Adrenal gland (tissue), 19 donors: ENCODE measurements at places on chromosomes 3 and 15. TPM values are rescaled to one million over a fixed set of nuclear protein-coding genes. Genes with fewer than 3 reads are reported as not detected.

DNA sequence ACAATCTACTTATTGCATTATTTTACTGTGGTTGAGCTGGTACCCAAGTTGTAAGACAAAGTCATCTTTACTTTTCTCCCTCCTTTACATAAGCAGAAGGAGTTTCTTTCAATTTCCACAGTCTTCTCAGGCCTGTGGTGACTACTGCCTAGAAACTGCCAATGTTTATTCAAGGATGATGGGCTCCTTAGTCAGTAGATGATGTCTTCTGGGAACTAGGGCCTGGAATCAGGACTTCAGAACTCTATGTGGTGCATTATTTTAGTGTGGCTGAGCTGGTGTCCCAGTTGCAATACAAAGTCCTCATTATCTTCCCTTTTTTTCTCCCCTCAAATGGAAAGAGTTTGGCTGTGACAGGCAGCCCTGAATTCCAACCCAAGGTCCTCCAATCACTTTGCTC lies 1762.5 kb downstream of the SI start:
- no peaks in the 10 kb centered on the region for H3K27me3 ChIP-seq
- H3K4me1 ChIP-seq = no peaks in the 10 kb centered on the region
- no peaks in the 10 kb centered on the region for H3K36me3 ChIP-seq
- DNase-seq = no peak

GRCh38 chr3:159185443-159186050 lies 383.7 kb downstream of the MFSD1 start:
- H3K36me3 ChIP-seq = no peaks in the 10 kb centered on the region
- no peaks in the 10 kb centered on the region for H3K4me1 ChIP-seq
- no peak overlapping the region for H3K27ac ChIP-seq

MON1A gene
- 14.2 TPM for polyA plus RNA-seq

DNA sequence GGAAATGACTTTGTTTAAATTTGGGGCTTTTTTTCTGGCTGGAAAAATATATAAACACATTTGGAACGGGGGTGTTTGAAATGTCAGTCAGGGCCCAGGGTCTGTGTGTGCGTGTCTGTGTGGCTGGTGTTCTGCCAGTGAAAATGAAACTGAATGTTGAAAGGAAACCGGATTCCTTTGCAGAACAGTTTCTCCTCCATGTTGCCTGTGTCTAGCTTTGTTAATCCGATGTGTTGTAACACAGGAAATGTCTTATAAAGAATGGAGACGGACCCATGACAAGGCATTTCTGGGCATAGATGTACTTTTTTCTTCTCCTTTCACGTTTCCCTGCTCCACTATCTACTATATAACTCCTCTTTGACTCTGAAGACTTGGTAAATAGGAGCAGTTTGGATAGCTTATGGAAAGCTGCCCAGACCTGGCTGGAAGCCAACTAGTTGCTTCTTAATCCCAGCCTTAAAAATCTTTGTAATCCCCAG lies 2.8 kb downstream of the SQOR start:
- no peaks in the 10 kb centered on the region for H3K27me3 ChIP-seq
- H3K4me1 ChIP-seq = peaks cover 31% of the 10 kb centered on the region
- DNase-seq = peak; percentile 71
- H3K4me3 ChIP-seq = peak overlapping the region; percentile 33
- H3K27ac ChIP-seq = peak overlapping the region; percentile 79

DNA sequence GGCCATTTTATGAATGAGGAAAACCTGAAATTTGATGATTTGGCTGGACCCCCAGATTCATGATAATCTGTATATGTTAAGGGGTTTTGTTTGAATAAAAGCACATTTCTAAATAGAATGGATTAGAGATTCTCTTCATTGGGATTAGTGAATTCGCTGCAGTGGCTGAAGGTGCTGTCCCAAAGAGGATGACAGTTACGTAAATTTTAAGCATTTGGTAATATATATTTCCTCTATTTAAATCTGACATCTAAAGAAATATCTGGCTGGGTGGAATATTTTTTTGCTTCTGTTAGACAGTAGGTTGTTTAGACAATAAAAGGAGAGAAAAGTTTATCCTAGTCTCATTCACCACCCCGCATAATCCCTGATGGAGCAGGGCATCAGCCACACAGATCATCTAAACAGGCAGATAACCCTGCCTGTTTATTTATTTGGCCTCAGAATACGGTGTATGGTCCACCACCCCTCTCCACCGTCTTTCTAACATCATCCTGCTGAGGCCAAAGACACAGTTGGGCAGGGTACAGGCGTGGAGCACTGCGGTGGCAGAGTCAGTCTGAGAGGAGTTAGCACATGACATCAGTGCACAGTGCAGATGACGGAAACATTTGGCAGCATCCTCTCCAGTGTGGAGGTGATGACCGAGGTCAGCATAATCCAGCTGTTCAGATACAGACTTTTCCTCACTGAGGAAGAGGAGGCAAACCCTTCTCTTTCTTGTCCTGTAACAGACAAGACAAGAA lies 20.4 kb upstream of the NFKBIZ start:
- peak; percentile 63 for DNase-seq
- no peak overlapping the region for H3K4me3 ChIP-seq
- H3K27me3 ChIP-seq = no peaks in the 10 kb centered on the region
- peak overlapping the region; percentile 88 for H3K27ac ChIP-seq

GRCh38 chr3:109887293-109887692 lies 549.9 kb upstream of the DPPA4 start:
- no peaks in the 10 kb centered on the region for H3K36me3 ChIP-seq
- no peak overlapping the region for H3K4me3 ChIP-seq
- no peak for DNase-seq
- H3K27me3 ChIP-seq = no peaks in the 10 kb centered on the region

GRCh38 chr3:138114988-138115971 lies at the start of gene DZIP1L:
Gene DZIP1L (minus strand): TSS chr3:138115608. CDS start chr3:138103971, 11,637 bp downstream.
- H3K4me1 ChIP-seq = peaks cover 12% of the 10 kb centered on the region
- peak within 1 kb of the TSS; percentile 69 for H3K27ac ChIP-seq
- H3K4me3 ChIP-seq = peak within 1 kb of the TSS; percentile 43
- DNase-seq = peak; percentile 52
- no peaks in the 10 kb centered on the region for H3K36me3 ChIP-seq

- no peak overlapping the region for H3K27ac ChIP-seq
- no peaks in the 10 kb centered on the region for H3K36me3 ChIP-seq
- H3K4me3 ChIP-seq = no peak overlapping the region
- no peak for DNase-seq
- no peaks in the 10 kb centered on the region for H3K27me3 ChIP-seq
- H3K4me1 ChIP-seq = no peaks in the 10 kb centered on the region
These were observed 165.5 kb downstream of the CLSTN2 start for GRCh38 chr3:140100479-140100878.

GRCh38 chr3:14451844-14452739 lies 49.7 kb downstream of the SLC6A6 start:
- no peaks in the 10 kb centered on the region for H3K27me3 ChIP-seq
- peaks cover 42% of the 10 kb centered on the region for H3K4me1 ChIP-seq
- H3K27ac ChIP-seq = peak overlapping the region; percentile 95
- H3K4me3 ChIP-seq = no peak overlapping the region
- H3K36me3 ChIP-seq = no peaks in the 10 kb centered on the region
- peak; percentile 93 for DNase-seq

- no peak overlapping the region for H3K4me3 ChIP-seq
- H3K4me1 ChIP-seq = no peaks in the 10 kb centered on the region
- DNase-seq = peak; percentile 58
- H3K27me3 ChIP-seq = no peaks in the 10 kb centered on the region
- no peaks in the 10 kb centered on the region for H3K36me3 ChIP-seq
These were observed 885.4 kb downstream of the PDCD6IP start for GRCh38 chr3:34683851-34684250.

FEZF2 gene
- polyA plus RNA-seq = not detected

PLS1 gene
- polyA plus RNA-seq = 11.9 TPM

GRCh38 chr3:19446138-19446537 lies 297.8 kb downstream of the KCNH8 start:
- H3K36me3 ChIP-seq = no peaks in the 10 kb centered on the region
- no peak overlapping the region for H3K27ac ChIP-seq
- no peaks in the 10 kb centered on the region for H3K4me1 ChIP-seq

GRCh38 chr3:173789530-173790162 lies 392.1 kb downstream of the NLGN1 start:
- H3K27me3 ChIP-seq = no peaks in the 10 kb centered on the region
- no peak overlapping the region for H3K27ac ChIP-seq
- no peaks in the 10 kb centered on the region for H3K36me3 ChIP-seq
- DNase-seq = no peak
- no peaks in the 10 kb centered on the region for H3K4me1 ChIP-seq
- no peak overlapping the region for H3K4me3 ChIP-seq

DNA sequence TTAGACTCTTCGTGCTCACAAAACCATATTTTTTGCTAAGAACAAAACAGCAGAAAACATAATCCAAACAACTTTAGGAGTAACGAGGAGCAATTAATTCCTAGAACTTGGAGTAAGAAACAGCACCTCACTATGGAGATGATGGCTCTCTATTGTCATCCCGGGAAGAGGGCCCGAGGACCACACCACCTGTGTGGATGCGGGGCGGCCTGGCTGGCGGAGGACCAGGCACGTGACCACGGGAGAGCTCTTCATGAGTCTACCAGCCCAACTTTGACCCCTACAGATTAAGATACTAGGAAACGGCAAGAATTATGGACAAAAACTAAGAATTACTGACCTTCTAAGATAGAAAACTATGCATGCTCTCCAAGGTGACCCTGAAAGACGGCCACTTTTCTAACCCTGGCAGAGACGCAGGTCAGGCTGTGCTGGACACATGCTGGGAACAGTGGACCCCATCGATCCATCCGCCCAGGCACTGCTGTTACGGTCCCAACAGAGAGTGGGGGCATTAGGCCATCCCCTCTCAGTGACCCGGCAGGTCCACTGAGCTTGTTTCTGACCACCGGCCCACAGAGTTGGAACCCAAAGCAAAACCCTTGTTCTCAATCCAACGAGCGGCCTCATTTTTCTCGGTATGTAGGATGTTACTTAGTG lies 13.1 kb upstream of the OCA2 start:
- H3K36me3 ChIP-seq = peaks cover 55% of the 10 kb centered on the region
- peaks cover 3% of the 10 kb centered on the region for H3K4me1 ChIP-seq
- no peaks in the 10 kb centered on the region for H3K27me3 ChIP-seq

- H3K36me3 ChIP-seq = no peaks in the 10 kb centered on the region
- peak; percentile 15 for DNase-seq
- H3K27ac ChIP-seq = no peak overlapping the region
These were observed 8.4 kb downstream of the TMEM40 start for GRCh38 chr3:12750658-12751071.

DNA sequence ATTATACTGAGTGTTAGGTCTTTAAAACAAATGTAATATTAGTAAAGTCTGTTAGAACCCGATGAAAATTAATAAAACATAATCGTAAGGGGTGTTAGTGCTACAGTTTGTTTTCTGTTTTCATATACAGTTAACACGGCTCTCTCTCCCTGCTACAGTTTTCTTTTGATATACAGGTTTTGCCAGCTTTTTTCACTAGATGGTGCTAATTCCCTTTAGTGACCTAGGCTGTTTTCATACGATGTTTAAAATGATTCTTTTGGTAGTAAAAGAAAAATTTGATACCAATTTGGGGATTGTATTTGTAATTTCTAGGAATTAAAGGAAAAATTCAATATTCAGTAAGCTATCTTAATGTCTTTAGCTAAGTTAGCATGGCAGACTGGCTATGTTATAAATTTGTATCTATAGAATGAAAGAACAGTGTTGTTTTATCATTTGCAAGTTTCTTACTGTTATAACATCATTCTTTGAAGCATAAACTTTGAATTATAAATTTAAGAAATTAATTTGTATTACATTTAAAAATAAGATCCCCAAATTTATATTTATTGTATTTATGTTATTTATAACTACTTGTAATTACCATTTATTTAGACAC lies 11.5 kb downstream of the APH1B start:
- peaks cover 14% of the 10 kb centered on the region for H3K4me1 ChIP-seq
- H3K27me3 ChIP-seq = no peaks in the 10 kb centered on the region
- H3K4me3 ChIP-seq = no peak overlapping the region

DNA sequence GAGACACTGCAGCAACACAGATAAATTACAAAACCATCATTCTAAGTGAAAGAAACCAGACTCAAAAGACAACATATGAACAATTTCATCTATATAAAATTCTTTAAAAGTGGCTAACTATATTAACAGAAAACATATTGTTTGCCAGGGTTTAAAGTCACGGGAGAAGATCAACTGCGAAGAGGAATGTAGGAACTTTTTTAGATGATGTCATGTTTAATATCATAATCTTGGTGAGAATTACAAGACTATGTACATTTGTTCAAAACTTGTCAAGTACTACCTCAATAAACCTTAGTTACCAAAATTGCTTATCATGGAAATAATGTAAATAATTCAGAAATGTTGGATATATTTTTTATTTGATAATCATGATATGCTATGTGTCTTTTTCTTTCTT lies 395.1 kb upstream of the PLSCR5 start:
- H3K27me3 ChIP-seq = no peaks in the 10 kb centered on the region
- no peak for DNase-seq
- no peak overlapping the region for H3K4me3 ChIP-seq

- no peaks in the 10 kb centered on the region for H3K4me1 ChIP-seq
- DNase-seq = no peak
These were observed 136.9 kb downstream of the LEKR1 start for GRCh38 chr3:156963096-156963495.

GRCh38 chr3:190345027-190345821 lies 23.0 kb upstream of the CLDN1 start:
- H3K36me3 ChIP-seq = no peaks in the 10 kb centered on the region
- no peaks in the 10 kb centered on the region for H3K27me3 ChIP-seq
- peak overlapping the region; percentile 4 for H3K4me3 ChIP-seq
- no peaks in the 10 kb centered on the region for H3K4me1 ChIP-seq
- DNase-seq = peak; percentile 57

LSG1 gene
- polyA plus RNA-seq = 46.1 TPM

TPRG1 gene
- 8.7 TPM for polyA plus RNA-seq

- no peaks in the 10 kb centered on the region for H3K27me3 ChIP-seq
- no peak for DNase-seq
- H3K36me3 ChIP-seq = peaks cover 7% of the 10 kb centered on the region
- H3K4me1 ChIP-seq = no peaks in the 10 kb centered on the region
- peak within 1 kb of the TSS; percentile 38 for H3K27ac ChIP-seq
These were observed at the start of gene GHRL for GRCh38 chr3:10292505-10293419. Gene GHRL (minus strand): TSS chr3:10292947. CDS start chr3:10290180, 2,767 bp downstream.

GRCh38 chr3:168002786-168003368 lies 92.8 kb downstream of the GOLIM4 start:
- no peak overlapping the region for H3K27ac ChIP-seq
- DNase-seq = no peak
- H3K4me1 ChIP-seq = no peaks in the 10 kb centered on the region
- H3K4me3 ChIP-seq = no peak overlapping the region
- no peaks in the 10 kb centered on the region for H3K27me3 ChIP-seq

DNA sequence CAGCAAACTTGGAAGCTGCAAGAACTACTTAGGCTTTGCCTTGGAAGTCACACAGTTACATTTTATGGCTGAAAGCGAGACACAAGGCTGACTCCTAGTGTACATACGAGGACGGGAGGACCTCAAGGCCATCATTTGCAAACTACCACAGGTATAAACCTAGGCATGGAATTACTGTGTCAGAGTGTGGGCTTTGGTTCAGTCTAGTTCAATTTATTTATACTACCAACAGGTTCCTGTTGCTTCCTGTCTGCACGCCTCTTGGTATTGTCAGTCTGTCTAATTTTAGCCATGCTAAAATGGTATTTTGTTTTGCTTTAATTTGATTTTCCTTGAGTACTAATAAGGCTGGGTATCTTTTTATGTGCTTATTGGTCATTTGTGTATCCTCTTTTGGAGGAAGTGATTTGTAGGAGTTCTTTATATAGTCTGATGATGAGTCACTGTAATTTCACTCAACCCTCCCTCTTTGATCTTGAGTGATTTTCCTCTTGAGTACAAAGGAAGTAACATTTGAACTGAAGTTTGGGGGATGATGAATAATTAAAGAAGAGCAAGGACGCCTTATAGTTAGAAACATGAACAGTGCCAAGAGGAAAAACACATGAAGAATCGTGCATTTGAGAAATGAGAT lies 8.2 kb downstream of the ANKRD34C start:
- no peak for DNase-seq
- no peaks in the 10 kb centered on the region for H3K36me3 ChIP-seq
- peaks cover 6% of the 10 kb centered on the region for H3K27me3 ChIP-seq
- no peaks in the 10 kb centered on the region for H3K4me1 ChIP-seq
- no peak overlapping the region for H3K4me3 ChIP-seq
- no peak overlapping the region for H3K27ac ChIP-seq
